Activated T-cell treated with anti-CD3 and anti-CD28 coated beads, Interleukin-2, amount 50 U/mL, for 4 hours (primary cell): ENCODE measurements at places on chromosomes 1 and 21. TPM values are rescaled to one million over a fixed set of nuclear protein-coding genes. Genes with fewer than 3 reads are reported as not detected.

Gene LCE2A
- total RNA-seq, result not detected

Gene CADM3
- total RNA-seq, result not detected

Gene CATSPERE
- total RNA-seq, result not detected

Gene PLPPR5
- total RNA-seq, result not detected

Gene GBP5
- total RNA-seq, result 147 TPM

Gene ZNF687
- total RNA-seq, result 25.9 TPM

Gene SPRR1B
- not detected for total RNA-seq

Gene LMOD1
- 0.14 TPM for total RNA-seq

Gene FMOD
- 0.26 TPM for total RNA-seq

Gene AADACL3
- not detected for total RNA-seq

Gene BRWD1
- total RNA-seq, result 24.7 TPM

Gene TPTE
- not detected for total RNA-seq

Gene PLD5
- total RNA-seq, result not detected

Gene NMNAT2
- not detected for total RNA-seq

Gene FAM177B
- total RNA-seq, result not detected

Gene LAMTOR5
- 170 TPM for total RNA-seq

Gene CSDE1
- total RNA-seq, result 460 TPM

Gene PHLDA3
- 4.1 TPM for total RNA-seq

Gene HES4
- 1.3 TPM for total RNA-seq

Gene NFASC
- 0.13 TPM for total RNA-seq

Gene ASCL5
- not detected for total RNA-seq

Gene PROX1
- total RNA-seq, result 0.13 TPM

Gene BMP8A
- total RNA-seq, result 0.21 TPM

Gene CENPL
- total RNA-seq, result 15.9 TPM

Gene INSRR
- not detected for total RNA-seq

Gene SMPDL3B
- total RNA-seq, result 0.43 TPM

Gene OR2L8
- total RNA-seq, result not detected

Gene OR2T33
- total RNA-seq, result not detected

Gene FLG2
- total RNA-seq, result not detected

Gene KIF2C
- 5.0 TPM for total RNA-seq

Gene OXCT2
- 2.2 TPM for total RNA-seq

Gene FBLIM1
- total RNA-seq, result 0.16 TPM

Gene MATN1
- 2.9 TPM for total RNA-seq

Gene ERI3
- total RNA-seq, result 70.3 TPM

Gene SLC6A17
- 0.05 TPM for total RNA-seq

Gene S1PR1
- total RNA-seq, result 111 TPM

Gene GPR89B
- 12.9 TPM for total RNA-seq

Gene CLCA4
- total RNA-seq, result not detected

Gene LYSMD1
- 3.5 TPM for total RNA-seq

Gene COA7
- total RNA-seq, result 45.1 TPM

Gene DAB1
- total RNA-seq, result not detected

Gene MTOR
- total RNA-seq, result 47.9 TPM

Gene VAV3
- total RNA-seq, result 8.8 TPM
